ENCODE measurements at places on chromosomes 2 and 18. TPM values are rescaled to one million over a fixed set of nuclear protein-coding genes. Genes with fewer than 3 reads are reported as not detected.
A peak's percentile ranks its signal among the peaks of the same experiment; 100 is the strongest.

DNA sequence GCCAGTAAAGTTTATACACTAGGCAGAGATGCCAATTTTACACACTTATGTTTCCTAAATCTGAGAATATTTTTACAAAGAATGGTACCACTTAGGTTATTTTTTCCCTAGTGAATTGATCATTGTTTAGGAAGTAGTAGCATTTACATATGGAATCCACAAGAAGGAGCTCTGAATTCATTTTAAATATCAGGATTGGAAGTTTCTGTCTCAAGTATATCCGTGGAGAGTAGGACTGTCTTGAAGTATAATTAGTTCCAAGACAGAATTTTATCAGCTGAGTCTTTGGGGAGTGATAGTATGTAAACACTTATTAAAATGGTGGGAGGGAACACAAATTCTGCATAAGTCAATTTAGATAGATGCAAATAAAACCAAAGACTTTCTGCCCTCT lies 82.3 kb upstream of the FAM98A start:
- H3K36me3 ChIP-seq, result no peaks in the 10 kb centered on the region
- no peak overlapping the region for H3K27ac ChIP-seq
- no peak overlapping the region for H3K4me3 ChIP-seq
- no peak for DNase-seq

DNA sequence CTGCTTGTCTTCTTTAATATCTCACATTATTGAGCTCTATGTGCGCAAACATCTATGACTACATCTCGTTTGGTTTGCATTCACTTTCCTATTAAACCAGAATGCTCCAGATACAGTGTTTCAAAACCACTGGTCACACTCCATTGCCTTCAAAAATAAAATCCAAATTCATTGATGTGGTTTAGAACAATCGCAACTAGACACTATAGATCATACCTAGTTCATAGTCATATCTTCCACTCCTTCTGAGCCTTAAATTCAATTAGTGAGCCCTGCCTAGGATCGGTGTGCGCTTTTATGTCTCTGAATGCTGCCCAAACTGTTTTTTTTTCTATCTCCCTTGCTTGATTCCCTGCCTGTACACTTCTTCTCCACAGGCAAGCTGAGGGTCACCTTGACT lies 238.5 kb upstream of the RGPD4 start:
- no peaks in the 10 kb centered on the region for H3K27me3 ChIP-seq
- no peak for DNase-seq
- no peak overlapping the region for H3K4me3 ChIP-seq
- no peak overlapping the region for H3K27ac ChIP-seq

GRCh38 chr2:164766216-164766953 lies 75.2 kb downstream of the COBLL1 start:
- no peaks in the 10 kb centered on the region for H3K27me3 ChIP-seq
- H3K4me3 ChIP-seq, result no peak overlapping the region

LIMS3 gene
- 0.73 TPM for polyA plus RNA-seq

- DNase-seq, result peak; percentile 21
- H3K36me3 ChIP-seq, result no peaks in the 10 kb centered on the region
- H3K27ac ChIP-seq, result no peak overlapping the region
- H3K4me3 ChIP-seq, result no peak overlapping the region
- no peaks in the 10 kb centered on the region for H3K4me1 ChIP-seq
Observed at GRCh38 chr18:59249199-59249774, 24.0 kb downstream of the RAX start.
